Stimulated activated CD8-positive, alpha-beta memory T cell treated with anti-CD3 and anti-CD28 coated beads, Interleukin-12 subunit alpha, Interleukin-12 subunit beta, amount 100 ng/mL, for 1 hour (primary cell): ENCODE measurements at places on chromosomes 12 and 14.

DNA sequence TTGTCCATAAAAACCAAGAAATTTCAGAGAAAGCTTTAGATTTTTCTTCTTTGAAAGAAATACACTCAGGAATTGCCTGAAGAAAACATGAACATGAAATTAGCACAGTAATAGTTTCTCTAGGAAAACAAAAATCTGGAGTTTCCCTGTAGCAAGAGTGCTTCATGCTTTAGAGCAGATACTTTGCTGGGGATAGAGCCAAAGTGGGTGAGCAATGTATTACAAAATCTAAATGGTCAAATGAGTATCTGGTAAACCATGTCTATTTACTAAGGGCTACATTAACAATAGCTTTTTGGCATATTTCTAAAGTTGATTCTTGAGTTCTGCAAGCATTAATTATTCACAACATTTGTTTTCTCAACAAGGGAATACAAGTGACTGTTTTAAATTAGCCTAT lies 26.2 kb downstream of the AVPR1A start:
- no peak for DNase-seq

- no peak for DNase-seq
Observed at GRCh38 chr14:59274991-59275391, 86.5 kb downstream of the DAAM1 start.

GRCh38 chr14:89324501-89325298 lies 92.3 kb downstream of the FOXN3 start:
- no peak for DNase-seq

DNA sequence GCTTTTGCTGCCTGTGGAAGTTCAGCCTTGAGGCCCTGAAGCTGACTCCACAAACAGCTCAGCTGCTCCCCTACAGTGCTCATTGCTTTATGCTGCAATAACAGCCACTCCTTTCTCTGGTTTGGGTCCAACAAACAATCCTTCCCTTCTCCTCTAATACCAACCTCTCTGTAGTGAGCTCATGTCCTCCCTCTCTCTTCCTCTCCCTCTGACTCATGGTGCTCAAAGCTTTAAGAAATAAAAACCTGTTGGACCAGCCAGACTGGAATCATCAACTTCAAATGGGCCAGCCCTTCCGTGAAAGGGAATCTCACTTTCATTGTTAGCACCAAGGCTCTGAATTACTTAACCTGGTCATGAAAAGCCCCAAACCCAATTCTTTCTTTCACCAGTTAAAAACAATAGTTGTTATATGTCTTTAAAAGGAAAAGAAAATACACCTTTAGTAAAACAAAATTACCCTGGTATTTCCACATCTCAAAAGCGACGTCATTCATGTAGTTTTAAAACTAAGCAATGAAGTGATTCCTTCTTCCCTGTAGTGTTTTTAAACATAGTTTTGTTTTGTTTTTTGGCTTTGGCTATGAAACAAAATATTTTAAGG lies 126.4 kb downstream of the DUSP6 start:
- DNase-seq, result no peak

DNA sequence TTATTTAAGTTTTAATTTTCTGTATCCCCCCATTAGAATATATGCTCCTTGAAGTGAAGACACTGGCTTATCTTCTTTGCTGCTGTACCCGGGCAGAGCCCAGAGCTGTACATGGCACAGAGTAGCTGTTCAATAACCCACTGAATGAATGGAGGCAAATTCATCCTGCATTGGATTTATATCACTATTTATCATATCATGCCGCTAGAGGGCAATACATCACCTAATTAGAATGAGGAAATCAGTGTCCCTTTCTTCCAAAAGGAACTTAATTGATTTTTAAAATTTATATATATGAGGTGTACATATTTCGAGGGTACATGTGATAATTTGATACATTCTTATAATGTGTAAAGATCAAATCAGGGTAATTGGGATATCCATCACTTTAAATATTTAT lies 89.2 kb upstream of the TMEM260 start:
- no peak for DNase-seq

- no peak for DNase-seq
Observed at GRCh38 chr12:57611108-57611826, at the start of gene ARHGEF25. TSS of gene ARHGEF25 (plus strand) at chr12:57611435. CDS start at chr12:57611895, 460 bp downstream.

DNA sequence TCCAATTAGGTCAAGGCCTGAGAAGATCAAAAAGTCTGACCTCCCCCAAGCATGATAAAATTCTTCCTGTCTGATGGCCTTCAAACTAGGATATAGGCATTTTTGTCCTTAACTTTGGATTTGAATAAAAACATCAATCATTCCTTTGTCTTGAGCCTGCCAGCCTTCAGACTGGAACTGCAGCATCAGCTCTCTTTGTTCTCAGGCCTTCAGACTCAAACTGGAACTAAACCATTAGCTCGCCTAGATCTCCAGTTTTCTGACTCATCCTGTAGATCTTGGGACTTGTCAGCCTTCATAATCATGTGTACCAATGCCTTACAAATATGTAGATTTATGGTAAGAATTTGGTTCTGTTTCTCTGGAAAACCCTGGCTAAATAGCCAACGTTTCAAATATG lies 721.7 kb downstream of the GALC start:
- no peak for DNase-seq

- no peak for DNase-seq
Observed at GRCh38 chr12:99068993-99069747, 424.1 kb downstream of the APAF1 start.

GRCh38 chr12:64457466-64457865 lies 5.5 kb downstream of the TBK1 start:
- no peak for DNase-seq

- no peak for DNase-seq
Observed at GRCh38 chr14:88437658-88438057, 52.2 kb downstream of the SPATA7 start.

GRCh38 chr12:5310151-5310550 lies 121.8 kb upstream of the NTF3 start:
- no peak for DNase-seq

DNA sequence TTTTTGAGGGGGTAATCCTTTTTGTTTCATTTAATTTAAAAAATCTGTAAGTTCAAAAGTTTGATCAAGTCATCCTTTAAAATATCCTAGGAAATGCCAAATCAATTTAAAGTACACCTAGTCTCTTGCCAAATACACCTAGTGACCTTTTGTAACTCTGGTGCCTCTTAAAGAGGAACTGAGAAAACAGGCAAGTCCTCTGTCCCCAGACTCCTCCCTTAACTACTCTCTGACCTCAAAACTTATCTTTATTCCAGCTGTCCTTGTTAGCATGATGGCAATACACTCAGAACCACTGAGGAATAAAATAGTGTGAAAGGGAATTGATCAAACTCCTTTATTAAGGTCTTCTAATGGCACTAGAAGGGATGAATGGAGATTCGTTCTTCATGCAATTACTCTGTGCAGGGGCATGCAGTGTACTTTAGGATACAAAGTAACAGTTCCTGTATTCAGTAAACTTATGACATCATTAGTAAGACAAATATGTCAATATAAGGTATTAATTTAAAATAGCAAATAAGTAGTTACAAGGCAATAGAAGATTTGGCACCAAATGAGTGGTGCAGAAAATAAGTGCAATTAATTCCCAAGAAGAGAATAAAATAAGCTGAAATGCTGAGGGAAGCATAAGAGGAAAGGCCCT lies 3.3 kb downstream of the FAR2 start:
- DNase-seq, result no peak

DNA sequence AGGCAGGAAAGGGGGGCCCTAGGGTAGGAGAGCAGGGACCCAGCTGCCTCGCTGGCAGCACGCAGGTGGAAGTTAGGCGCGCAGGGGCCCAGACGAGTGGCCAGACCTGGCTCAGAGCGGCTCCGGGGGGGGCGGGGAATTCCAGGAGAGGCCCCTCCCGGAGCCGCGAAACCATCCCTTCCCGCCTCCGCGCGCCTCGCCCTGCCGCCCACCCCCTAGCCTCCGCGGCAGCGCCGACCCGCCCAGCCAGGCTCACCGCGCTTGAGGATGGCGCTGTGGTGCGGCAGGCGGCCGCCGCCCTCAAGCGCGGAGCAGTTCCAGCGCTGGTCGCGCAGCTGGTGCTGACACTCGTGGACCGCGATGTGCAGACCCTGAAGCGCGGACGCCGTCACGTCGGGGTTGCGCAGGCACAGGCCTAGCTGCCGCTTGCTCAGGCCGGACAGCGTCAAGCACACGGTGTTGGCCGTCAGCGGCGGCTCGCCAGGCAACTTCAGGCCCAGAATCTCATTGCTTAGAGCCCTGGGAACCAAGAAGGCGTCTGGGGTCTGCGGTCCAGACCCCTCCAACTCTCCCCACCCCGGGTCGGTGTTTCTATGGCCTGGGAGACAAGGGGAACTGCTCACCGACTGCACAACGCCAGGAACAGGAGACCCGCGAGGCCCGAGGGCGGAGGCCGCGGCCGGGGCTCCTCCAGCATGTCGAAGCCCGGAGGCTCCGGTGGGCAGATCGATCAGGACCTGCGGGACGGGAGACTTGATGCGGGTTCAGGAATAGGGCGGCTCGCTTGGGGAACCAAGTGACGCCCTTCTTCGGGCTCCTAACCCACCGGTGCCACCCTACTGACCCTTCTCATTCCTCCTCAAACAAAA lies 1.5 kb downstream of the WNT10B start:
- DNase-seq, result no peak

GRCh38 chr12:80716696-80717469 lies at the start of gene MYF5:
TSS of gene MYF5 (plus strand) at chr12:80716912. CDS start at chr12:80717064, 152 bp downstream.
- no peak for DNase-seq

GRCh38 chr12:3149515-3150307 lies 72.5 kb downstream of the TSPAN9 start:
- no peak for DNase-seq

- no peak for DNase-seq
Observed at GRCh38 chr14:29740491-29740890, 187.2 kb downstream of the PRKD1 start.

DNA sequence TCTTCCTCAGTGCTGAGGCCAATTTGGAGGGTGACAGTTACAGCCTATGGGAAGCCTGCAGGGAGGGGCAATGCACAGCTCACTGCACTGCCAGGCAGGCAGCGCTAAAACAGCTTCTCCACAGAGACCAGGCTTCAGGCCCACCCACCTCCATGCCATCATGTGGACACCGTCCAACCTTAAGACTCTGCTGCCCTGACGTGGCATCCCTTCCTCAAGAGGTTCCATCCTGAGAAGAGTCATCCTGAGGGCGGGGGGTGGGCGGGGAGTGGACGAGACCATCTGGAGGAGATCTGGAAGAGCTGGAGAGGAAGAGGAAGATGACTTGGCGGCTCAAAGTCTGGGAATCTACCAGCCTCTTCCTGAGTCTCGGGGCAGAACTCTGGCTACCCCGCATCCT lies 8.4 kb upstream of the ACVRL1 start:
- no peak for DNase-seq

- DNase-seq, result no peak
Observed at GRCh38 chr12:2960996-2961616, 1.9 kb downstream of the TEAD4 start.

DNA sequence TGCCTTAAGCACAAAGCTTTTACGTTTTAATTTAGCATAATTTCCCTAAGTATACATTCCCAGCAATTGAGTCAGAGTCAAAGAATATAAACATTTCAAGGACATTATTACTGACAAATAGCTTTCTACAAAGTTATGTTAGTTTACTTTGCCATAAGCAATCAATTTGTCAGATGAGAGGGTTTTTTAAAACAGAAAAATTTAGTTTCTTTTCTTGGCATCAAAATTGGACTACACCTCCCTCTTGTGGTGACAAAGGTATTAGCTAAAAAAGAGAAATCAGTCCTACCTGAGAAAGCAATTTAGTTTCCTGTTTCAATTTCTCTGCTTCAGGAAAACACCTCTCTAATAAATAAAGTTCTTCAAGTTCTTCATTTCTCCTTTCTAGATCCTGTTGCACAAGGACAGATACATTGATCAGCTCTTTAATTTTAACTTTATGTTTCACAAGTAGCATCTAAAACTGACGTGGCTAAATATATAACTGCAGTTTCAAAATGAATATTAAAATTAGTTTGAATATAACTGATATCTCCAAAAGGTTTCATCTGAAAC lies 39.9 kb downstream of the DNAI7 start:
- no peak for DNase-seq

DNA sequence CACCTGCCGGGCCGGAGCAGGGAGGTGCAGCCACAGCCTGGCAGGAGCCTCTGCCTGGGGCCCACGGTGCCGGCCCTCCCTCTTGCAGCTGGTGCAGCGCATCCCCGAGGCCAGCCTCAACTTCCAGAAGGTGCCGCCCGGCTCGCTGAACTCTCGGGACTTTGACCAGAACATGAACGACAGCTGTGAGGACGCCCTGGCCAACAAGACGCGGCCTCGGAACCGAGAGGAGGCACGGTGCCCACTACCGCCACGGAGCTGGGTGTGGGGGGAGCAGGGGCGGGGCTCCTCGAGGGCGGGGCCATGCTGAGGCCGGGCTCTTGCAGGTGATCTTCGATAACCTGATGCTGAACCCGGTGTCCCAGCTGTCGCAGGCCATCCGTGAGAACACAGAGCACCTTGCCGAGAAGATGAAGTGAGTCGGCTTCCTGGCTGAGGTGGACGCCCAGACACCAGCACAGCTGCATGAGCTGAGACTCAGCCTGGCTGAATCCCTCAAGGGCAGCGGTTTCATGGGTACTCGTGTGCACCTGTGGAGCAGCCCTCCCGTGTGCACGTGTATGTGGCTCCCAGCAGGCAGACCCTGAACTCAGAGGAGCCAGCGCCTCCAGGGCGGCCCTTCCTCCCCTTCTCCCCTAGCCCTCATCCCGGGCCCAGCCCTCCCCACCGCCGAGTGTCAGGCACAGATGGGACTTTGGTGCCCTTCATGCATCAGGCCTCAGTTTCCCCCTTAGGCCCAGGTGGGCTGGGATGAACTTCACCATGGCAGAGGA lies 28.6 kb downstream of the CEP170B start:
- no peak for DNase-seq

DNA sequence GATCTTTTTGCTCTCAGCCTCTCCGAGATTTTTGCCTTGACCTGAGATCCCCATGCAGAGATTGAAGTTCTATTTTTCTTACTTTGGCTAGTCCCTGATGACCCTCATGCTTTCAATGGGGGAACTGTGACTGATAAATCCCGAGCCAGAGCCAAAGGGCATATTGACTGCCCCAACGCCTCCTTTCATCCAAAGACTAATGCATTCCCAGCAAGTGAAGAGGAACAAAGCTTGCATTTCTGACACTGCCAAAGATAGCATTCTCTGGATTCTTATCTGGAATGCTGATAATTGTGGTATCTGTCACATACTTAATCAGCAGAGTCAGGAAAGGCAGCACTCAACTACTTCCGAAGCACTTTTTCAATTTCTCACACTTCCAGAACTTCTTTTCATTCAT lies 152.3 kb upstream of the EGLN3 start:
- no peak for DNase-seq

DNA sequence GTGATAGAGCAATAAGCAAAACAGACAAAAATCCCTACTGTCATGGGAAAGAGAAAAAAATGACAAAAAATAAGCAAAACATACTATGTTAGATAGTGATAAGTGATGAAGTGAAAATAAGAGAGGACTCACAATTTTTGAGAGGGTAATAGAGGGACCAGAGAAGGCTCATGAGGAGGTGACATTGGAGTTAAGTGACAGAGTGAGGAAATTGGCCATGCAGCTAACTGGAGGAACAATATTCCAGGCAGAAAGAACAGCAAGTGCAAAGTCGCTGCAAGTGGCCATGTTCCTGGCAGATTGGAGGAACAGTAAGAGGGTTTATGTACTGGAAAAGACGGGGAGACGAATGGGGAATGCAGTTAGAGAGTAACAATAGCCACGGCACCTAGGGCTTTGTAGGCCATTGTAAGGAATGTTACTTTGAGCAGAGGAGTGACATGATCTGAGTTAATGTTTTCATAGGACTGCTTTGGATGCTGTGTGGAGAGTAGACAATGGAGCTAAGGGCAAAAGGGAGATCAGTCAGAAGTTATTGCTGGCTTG lies 1.4 kb upstream of the SAV1 start:
- DNase-seq, result no peak
